ENCODE measurements at places on chromosomes 13 and 19.

GRCh38 chr13:112522578-112522977, 65.4 kb downstream of the TUBGCP3 start:
- DNase-seq: no peak

GRCh38 chr13:34733721-34734120, 208.3 kb upstream of the NBEA start:
- no peak for DNase-seq

GRCh38 chr19:47541518-47541917, 26.7 kb upstream of the NAPA start:
- no peak for DNase-seq

GRCh38 chr13:45928176-45928575, 76.6 kb upstream of the SIAH3 start:
- DNase-seq: no peak

- DNase-seq: no peak
Measured at GRCh38 chr13:30667014-30667413, 49.3 kb downstream of the USPL1 start.

DNA sequence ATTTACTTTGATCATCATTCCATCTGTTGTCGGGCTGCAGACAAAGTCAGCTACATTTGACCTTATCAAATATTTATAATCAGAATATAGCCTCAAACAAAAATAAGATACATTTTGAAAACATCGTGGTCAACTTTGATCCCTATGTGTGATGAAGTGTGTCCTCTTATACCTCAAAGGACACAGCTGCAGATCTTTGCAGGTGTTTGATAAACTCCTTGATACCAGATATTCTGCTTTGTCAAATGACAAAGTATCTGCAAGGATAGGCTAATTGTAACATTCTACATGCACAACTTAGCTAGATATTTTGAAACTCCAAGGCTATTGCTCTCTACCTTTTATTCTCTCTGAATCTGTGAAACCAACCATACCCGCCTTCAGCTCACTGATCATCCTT, 44.0 kb downstream of the PHF11 start:
- DNase-seq: no peak

DNA sequence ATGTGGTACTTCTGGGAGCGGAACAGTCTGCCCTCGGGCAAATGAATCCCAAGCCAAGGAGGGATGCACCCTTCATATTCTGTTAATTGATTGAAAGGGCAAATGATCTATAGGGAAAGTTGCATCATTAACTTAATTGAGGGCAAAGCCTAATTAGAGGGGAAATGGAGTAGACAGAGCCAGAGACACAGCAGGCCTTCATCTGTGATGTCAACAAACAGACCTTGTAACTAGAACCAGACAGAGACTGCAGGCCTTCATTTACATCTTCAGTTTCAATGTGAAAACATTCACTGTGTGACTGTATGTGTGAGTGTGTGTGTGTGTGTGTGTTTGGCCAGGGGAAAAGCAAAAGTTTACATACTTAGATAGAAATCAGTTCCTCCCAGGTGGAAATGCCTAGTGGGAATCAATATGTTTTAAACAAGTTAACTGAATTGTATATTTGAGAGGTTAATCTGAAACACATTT, 126.4 kb downstream of the SPRY2 start:
- no peak for DNase-seq

DNA sequence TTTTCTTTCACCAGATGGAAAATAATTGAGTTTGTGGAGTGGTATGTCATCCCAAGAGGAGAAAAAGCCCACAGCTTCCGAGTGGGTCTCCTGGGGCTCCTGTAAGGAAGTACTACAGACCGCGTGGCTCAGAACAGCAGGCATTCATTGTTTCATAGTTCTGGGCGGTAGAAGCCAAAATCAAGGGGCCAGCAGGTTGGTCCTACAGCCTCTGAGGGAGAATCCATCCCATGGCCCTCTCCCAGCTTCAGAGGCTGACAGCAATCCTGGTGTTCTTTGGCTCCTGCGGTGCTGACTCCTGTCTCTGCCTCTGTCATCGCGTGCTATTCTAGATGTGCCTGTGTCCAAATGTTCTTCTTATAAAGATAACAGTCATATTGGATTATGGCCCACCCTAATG, 362.6 kb downstream of the FGF14 start:
- no peak for DNase-seq

- DNase-seq: peak; percentile 27
Measured at GRCh38 chr19:56748378-56748777, 76.8 kb upstream of the ZNF835 start.

- DNase-seq: no peak
Measured at GRCh38 chr13:61901946-61902541, 486.4 kb upstream of the PCDH20 start.

DNA sequence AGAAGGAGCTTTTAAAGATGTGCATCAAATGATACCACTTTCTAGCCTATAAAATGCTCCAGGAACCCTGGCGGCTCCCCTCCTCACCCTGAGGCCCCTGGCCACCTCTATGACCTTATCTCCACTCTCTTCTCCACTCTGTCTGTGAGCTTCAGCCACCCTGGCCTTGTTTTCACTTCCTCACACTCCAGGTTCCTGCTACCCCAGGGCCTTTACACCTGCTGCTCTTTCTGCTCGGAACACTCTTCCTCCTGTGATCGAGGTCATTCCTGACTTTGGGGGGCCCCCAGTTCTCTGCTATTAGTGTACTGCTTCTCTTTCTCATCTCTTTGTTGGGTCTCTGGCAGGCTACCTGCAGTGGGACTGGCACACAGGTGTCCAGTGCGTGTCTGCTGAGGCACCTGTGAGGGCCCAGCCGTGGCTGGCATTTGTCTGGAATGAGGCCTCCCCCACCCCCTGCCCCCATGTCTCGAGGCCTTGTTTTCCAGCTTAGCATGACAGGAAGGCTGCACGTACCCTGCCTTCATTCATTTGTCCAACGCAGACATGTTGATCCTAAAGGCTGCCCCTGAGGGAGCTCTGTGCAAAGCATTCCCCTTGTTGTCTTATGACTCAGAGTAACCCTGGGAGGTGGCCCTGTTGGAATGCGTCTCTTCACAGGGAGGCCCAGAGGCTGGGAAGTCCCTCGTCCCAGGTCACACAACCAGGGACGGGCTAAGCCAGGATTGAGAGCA, 2.3 kb downstream of the DDA1 start:
- no peak for DNase-seq

DNA sequence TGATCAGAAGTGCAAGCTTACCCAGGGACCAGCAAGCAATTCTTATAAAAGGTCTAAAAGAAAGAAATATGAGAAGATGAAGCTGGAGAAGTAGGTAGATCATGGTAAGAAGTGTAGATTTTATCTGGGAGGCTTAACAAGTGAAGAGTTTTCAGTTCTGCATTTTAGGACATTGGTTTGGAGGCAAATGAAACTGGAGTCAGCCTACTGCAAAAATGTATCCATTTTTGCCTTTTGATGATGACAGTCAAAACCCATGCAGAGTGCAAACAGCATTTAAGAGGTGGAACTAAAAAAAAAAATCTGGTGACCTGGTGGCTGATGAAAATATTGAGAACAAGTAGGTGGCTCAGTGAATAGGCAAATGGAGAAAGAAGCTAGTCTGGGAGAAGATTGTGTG, 216.9 kb downstream of the DNAJC15 start:
- DNase-seq: no peak

GRCh38 chr13:41762796-41763195, 198.1 kb downstream of the VWA8 start:
- DNase-seq: no peak

- no peak for DNase-seq
Measured at GRCh38 chr13:50131920-50132903, 117.0 kb downstream of the KCNRG start.

DNA sequence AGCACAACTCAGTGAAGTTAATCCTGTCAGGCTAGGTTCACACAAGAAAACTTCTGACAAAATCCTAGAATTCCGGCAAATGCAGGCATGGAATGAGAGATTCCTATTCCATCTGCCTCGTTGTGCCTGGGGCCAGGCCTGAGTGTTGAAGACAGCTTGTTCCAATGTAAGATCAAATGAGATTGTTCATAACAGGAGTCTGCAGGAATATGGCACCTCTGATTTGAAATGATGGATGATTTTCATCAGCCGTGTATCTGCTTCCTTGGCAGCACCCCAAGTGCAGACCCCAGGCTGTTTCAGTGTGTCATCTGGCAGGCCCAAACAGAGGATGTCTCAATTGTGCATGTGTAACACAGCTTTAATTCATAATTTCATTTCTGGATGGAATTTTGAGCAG, 35.3 kb upstream of the SACS start:
- no peak for DNase-seq

GRCh38 chr13:95380468-95381211, 79.4 kb upstream of the ABCC4 start:
- peak; percentile 94 for DNase-seq

DNA sequence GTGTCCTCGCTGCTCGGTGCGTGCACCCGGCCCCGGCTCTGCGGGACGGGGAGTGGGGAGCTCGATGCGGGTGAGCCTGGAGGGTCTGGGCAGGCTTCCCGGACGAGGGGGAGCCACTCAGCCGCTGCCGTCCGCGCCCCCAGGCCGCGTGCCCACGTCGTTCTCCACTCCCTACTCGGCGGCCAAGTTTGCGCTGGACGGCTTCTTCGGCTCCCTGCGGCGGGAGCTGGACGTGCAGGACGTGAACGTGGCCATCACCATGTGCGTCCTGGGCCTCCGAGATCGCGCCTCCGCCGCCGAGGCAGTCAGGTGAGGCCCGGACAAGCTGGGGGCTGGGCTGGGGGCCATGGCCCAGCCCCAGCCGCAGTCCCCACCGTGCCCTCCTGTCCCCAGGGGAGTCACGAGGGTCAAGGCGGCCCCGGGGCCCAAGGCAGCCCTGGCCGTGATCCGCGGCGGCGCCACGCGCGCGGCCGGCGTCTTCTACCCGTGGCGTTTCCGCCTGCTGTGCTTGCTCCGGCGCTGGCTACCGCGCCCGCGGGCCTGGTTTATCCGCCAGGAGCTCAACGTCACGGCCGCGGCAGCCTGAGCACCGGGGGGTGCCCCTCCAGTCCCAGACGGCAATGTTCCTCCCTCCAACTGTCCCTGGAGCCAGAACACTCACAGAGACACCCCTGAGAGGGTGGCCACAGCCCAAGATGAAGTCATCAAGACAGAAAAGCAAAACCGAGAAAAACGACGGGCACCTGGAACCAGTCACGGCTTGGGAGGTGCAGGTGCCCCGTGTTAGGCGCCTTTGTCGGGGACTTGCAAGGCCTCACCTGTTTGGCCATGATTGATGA, 2.5 kb upstream of the RPL36 start:
- no peak for DNase-seq

GRCh38 chr13:76329866-76330580, 556.2 kb downstream of the KCTD12 start:
- no peak for DNase-seq

DNA sequence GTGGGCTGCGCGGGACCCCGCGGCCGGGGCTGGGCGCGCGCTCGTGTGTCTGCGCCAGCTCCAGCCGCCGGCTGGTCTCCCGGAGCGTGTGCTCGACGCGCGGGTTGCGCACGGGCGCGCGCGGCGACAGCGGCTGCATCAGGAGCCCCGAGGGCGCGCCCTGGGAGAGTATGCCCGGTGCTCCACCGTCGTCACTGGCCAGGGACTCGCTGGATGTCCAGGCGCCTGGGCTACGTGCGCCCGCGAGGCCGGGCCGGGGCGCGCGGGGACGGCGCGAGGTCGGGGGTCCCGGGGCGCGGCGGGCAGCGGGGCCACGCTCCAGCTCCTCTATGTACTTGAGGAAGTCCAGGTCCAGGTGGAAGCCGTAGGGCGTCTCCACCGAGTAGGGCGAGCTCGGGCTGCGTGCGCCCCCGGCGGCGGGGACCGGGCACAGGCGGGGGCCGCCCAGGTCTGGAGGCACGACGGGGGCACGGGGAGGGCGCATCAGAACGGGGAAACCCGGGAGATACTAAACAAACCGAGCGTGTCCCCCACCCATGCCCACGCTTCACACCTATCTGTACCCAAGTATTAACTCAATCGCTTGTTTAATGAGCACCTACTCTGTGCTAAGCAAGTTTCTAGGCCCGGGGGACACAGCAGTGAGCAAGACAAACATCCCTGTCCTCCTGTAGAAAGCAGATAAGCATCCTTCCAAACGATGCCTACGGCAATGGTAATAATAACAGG, 7.6 kb downstream of the KANK3 start:
- peak; percentile 67 for DNase-seq

GRCh38 chr19:48390188-48391099, 907 bp downstream of the KDELR1 start:
- DNase-seq: peak; percentile 39

DNA sequence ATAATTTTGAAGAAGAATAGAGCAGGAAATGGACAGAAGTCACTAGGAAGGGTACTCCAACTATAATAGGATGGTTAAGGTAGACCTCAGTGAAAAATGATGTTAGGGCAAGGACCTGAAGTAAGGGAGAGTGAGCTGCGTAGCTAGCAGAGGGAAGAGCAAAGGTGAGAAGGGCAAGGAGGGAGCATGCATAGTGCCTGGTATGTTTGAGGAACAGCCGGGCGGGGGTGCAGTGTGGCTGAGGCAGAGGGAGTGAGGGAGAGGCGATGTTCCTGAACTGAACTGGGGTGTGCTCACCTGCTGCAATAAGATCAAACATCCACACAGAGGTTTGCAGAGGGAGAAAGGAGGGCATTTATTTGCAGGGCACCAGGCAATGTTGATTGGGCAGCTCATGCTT, 110.4 kb downstream of the DNAJC15 start:
- no peak for DNase-seq

DNA sequence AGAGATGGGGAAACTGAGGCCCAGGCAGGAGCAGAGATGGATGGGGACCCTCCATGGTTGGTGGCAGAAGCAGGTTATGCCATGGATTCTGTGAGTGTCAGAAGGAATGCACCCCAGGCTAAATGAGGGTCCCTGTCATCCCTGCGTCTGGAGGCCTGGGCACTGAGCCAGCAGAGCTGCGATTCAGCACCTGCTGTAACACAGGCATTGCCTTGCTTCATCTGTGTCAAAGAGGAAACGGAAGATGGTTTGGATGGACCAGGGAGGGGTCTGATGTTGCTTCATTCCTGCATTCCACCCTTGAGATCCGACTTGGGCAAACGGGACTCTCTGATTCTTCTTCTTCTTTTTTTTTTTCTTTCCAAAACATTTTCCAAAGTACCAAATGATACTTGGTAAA, 1.2 kb downstream of the C5AR1 start:
- DNase-seq: no peak

DNA sequence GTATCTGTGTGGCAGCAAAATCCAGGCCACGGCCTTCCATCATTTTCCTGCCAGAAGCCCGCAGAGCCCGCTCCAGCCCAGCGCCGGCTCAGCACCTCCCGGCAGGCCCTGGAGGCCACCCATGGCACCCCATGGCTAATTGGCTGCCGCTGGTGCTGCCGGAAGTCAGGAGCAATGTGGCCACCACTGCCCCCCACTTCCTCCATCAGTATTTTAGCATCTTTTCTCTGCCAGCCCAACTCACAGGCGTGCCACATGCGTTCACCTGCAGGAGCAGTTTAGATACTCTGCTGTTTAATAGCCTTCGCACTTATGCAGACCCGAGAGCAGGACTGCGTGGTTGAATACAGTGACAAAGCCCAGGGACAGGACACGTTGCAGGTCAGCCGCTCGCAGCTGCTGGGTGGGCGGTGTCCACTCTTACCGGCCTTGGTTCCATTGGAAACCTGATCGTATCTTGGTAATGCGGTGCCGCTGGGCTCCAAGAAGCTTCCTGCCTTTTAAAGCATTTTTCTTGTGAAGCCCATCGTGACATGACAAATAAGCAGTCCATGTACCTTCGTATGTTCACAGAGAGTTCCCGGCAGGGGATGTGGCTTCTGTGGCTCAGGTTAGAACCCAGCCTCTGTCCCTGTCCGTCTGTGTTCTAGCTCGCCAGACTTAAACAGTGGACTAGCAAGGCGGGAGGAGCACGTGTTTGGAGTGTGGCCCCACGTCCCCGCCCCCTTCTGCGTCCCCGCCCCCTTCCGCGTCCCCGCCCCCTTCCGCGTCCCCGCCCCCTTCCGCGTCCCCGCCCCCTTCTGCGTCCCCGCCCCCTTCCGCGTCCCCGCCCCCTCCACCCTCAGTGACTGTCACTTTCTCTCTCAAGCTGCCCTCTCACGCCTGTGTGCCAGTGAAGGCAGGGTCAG, 162.0 kb upstream of the SOX1 start:
- DNase-seq: no peak
